ENCODE measurements at places on chromosomes 5 and 9. TPM values are rescaled to one million over a fixed set of nuclear protein-coding genes. Genes with fewer than 3 reads are reported as not detected.

Gene FCN1
- total RNA-seq = not detected

Gene CDKN2A
- total RNA-seq = 128 TPM

Gene FCN2
- total RNA-seq = not detected

Gene IFNA2
- not detected for total RNA-seq

Gene PALM2AKAP2
- total RNA-seq = 39.6 TPM

Gene SPATA31C1
- 0.10 TPM for total RNA-seq

Gene PCDHGB5
- 1.6 TPM for total RNA-seq

Gene ADAMTSL1
- total RNA-seq = 3.3 TPM

Gene CTNND2
- total RNA-seq = not detected

Gene SLC36A2
- not detected for total RNA-seq

Gene SLC6A7
- total RNA-seq = not detected

Gene FAM78A
- total RNA-seq = 2.4 TPM

Gene SNCAIP
- 0.49 TPM for total RNA-seq

Gene APBB3
- 16.9 TPM for total RNA-seq

Gene PCDHB5
- total RNA-seq = 23.8 TPM

Gene GABRG2
- total RNA-seq = not detected

Gene TAF11L5
- total RNA-seq = not detected

Gene LRRC14B
- not detected for total RNA-seq

Gene SLC23A1
- not detected for total RNA-seq

Gene WNK2
- not detected for total RNA-seq

Gene IL7R
- total RNA-seq = not detected

Gene IL13
- total RNA-seq = not detected

Gene STKLD1
- total RNA-seq = 1.7 TPM

Gene PFN3
- not detected for total RNA-seq

Gene CCNO
- 0.35 TPM for total RNA-seq

Gene PTGS1
- total RNA-seq = 1.2 TPM

Gene ZNF300
- 12.3 TPM for total RNA-seq

Gene SOX30
- not detected for total RNA-seq

Gene PCDHGA8
- total RNA-seq = 3.3 TPM

Gene LRRC26
- total RNA-seq = 0.53 TPM

Gene PLEKHG4B
- total RNA-seq = 3.9 TPM

Gene LHX3
- not detected for total RNA-seq

Gene MARCOL
- total RNA-seq = not detected

Gene SURF4
- 232 TPM for total RNA-seq

Gene PCDHGB3
- total RNA-seq = 7.4 TPM

Gene TLN1
- 70.4 TPM for total RNA-seq

Gene SH3RF2
- not detected for total RNA-seq

Gene SHLD3
- 8.9 TPM for total RNA-seq

Gene SH3TC2
- 11.8 TPM for total RNA-seq

Gene OR1Q1
- total RNA-seq = not detected

Gene TRPM6
- 1.5 TPM for total RNA-seq

Gene C1QTNF3
- 16.9 TPM for total RNA-seq

Gene RLN2
- not detected for total RNA-seq

Gene TNPO1
- total RNA-seq = 209 TPM

Gene DRD1
- total RNA-seq = not detected

Gene CD274
- total RNA-seq = 0.49 TPM
